ENCODE measurements at places on chromosomes 7 and 10.

- DNase-seq: no peak
Observed at GRCh38 chr10:69673521-69673920, 43.5 kb downstream of the FAM241B start.

DNA sequence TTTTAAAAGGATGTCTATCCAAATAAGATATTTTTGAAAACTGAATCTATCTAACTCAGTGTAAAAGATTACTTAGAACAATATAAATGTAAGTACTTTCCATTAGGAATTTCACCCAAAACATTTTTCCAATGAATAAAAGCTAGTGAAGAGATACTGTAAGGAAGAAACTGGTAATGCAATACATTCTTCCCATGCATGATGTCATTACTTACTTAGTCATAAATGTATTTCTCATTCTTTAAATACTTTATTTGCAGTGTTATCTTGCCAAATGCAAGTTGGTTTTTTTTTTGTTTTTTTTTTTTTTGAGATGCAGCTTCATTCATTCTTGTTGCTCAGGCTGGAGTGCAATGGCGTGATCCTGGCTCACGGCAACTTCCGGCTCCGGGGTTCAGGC, 265.6 kb downstream of the PHF14 start:
- peak; percentile 2 for DNase-seq

DNA sequence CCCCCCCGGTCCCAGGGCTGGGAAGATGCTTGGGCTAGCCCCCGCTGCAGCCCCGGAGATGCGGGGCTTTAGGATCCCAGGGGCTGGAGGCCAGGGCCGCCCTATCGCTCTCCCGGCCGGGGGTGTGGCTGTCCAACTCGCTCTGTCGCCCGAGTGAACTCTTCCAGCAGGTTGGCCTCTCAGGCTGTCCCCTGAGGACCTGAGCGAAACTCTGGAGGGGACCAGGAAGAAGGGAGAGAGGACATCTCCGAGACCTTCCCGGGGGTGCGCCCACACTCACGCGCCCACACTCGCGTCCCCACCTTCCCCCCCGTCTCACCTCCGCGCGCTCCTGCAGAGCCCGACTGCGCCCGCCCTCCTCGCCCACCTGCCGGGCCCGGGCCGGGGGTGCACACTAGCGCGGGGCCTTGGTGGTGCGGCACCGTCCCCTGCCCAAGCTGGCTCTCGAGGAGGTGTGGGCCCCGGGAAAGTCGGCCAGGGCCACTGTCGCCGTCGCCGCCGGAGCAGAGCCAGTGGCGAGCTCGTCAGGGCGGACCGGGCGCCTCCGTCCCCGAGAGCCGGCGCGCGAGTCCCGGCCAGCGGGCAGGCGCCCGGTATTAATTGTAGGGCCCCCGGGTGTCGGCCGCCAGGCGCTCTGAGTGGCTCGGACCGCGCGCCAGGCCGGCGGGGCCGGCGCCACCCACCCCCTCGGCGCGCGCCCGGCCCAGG, 101.7 kb upstream of the SVIL start:
- no peak for DNase-seq

DNA sequence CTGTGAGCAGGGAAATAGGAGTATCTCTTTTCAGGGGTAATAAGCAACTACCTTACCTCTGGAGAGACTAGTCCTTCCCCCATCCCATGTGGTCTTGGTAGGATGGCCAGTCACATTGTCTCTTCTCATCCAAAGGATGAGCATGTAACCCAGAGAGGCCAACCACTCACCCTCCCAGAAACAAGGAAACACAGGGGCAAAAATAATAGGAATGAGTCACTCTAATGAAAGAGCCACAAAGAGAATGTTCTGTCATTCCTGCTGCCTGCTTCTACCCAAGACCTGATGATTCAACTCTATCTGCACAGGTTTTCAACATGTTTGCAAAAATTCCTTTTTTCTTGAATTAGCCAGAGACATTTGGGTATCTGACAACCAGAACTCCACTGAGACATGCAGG, 99.3 kb upstream of the NFE2L3 start:
- DNase-seq: peak; percentile 5

DNA sequence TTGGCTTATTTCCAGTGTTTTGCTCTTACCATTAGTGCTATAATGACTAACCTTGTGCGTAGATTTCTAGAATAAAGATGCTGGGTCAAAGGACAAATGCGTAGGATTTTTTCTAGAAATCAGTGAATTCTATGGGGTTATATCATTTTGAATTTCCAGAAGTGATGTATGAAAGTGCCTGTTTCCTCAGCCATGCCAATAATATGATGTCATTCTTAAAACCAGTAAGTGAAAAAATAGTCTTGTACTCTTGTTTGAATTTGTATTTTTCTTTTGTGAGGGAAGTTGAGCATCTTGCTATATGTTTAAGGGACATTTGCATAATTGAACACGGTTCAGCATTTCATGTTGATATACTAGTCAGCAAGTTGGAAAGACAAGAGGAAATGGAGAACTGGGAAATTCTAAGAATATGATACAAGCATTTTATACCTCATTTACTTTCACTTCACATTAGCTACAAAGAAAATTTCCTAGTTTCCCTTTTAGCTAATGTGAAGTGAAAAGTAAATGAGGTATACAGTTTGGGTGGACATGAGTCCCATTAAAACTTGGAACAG, 3.8 kb upstream of the DNAH11 start:
- no peak for DNase-seq

DNA sequence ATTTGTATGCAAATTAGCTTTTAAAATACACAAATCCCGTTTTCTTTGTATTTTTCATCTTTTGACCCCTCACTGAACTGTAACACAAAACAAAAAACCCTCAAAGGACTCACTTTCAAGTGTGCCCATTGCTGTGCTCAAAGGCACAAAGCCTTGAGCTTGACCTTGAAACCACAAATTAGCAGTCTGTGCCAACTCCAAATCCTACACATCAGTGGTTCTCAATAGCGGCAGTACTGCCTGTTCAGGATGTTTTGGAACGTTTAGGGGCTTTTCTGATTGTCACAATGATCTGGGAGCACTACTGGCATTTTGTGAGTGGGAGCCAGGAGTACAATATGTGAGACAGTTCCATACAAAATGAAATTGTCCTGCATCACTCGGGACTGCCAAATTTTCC, 55.5 kb downstream of the KDM7A start:
- DNase-seq: no peak

- DNase-seq: peak; percentile 31
Observed at GRCh38 chr7:40059057-40059456, 75.4 kb downstream of the MPLKIP start.

GRCh38 chr7:111409714-111410422, 152.4 kb downstream of the IMMP2L start:
- DNase-seq: peak; percentile 26

GRCh38 chr10:51257511-51258248, 183.4 kb downstream of the PRKG1 start:
- peak; percentile 16 for DNase-seq

DNA sequence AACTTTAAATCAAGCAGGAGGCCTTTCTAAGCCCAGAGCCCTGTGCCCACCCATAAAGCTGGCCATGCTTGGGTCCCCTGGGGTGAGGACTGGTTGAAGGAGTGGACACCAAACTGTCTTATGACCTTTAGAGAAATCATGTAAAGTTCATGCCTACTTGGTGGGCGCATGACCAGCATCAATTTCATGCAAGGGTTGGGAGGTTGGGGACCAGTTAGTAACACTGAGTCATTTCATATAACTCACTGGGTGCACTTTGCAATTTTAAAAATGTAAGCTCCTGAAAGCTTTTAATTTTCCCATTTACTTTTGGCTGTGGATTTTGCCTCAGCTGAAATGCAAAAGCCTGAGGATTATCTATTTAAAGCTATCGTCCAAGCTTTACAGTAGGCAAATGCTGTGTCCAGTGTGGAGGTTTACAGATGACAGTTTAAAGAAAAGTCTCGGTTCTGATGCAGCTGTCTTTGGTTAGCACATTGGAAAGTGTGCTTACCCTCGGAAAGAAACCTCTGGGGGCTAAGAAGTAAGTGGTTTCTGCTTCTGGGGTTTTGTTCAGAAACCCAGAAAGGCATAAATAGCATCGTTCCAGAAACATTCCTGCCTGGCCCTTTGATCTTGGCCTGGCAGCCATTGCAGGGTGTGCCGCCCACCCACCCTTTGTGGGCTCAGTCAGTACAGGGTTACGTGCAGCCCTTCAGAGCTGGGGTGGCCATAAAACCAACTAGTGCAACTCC, 48.8 kb upstream of the CHST15 start:
- DNase-seq: no peak

DNA sequence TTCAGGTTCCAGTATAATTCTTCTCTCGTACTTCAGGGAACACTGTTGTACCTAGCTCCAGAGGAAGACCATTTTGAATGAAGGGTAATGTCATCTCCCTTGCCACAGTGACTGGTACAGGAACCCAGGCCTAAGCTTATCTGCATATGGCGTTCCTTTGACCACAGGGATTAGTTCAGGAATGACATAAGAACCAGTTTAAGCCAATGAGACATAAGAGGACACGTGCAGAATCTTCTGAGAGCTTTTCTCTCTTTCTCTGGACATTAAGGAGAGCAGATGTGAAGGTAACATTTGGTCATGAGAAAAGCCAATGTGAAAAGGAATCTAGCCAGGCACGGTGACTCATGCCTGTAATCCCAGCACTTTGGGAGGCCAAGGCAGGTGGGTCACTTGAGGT, 21.8 kb upstream of the HIBADH start:
- peak; percentile 65 for DNase-seq

All from amniotic epithelial cell (primary cell).